HTR-8/SVneo (cell line): ENCODE measurements at places on chromosomes 3 and 15.

- no peak for DNase-seq
Measured at GRCh38 chr3:108228286-108228685, 6.1 kb upstream of the IFT57 start.

DNA sequence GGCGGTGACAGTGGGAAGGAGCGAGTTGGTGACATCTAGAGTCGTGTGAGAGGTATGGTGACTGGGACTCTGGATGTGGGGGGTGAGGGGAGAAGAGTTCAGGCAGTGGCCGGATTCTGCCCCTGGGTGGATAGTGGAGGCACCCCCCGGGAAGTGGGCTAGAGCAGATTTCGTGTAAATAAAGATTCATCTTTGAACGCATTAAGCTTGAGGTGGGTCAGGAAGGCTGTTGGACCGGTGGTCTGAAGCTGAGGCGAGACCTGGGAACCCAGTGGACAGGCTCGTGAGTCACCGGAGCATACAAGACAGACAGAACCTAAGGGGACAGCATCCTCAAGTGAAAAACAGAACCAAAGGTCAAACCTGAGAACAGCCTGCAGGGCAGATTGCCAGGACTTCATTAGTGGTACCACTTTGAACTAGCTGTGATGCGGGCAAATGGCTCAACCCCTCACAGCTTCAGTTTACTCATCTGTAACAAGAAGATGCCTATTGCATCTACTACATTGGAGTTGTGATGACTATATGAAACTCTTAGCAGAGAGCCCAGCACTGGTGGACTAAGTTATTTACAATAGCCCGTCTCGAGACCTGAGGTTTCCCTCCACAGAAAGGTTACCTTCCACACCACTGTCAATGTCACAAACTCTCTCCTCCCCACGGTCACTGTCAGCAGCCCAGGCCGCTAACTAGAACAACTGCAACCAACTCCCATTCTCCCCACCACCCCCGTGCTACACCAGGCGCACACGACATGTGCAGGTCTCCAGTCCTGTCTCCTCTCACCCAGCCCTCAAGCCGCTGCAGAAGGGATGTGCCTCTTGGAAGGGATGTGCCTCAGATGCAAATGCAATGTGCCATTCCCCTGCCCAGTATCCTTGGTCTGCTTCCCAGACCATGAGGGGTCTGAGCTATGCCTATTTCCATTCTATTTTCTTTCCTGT, 901 bp upstream of the CLN6 start:
- DNase-seq, result no peak

GRCh38 chr3:140163159-140163763, 228.3 kb downstream of the CLSTN2 start:
- DNase-seq, result no peak

DNA sequence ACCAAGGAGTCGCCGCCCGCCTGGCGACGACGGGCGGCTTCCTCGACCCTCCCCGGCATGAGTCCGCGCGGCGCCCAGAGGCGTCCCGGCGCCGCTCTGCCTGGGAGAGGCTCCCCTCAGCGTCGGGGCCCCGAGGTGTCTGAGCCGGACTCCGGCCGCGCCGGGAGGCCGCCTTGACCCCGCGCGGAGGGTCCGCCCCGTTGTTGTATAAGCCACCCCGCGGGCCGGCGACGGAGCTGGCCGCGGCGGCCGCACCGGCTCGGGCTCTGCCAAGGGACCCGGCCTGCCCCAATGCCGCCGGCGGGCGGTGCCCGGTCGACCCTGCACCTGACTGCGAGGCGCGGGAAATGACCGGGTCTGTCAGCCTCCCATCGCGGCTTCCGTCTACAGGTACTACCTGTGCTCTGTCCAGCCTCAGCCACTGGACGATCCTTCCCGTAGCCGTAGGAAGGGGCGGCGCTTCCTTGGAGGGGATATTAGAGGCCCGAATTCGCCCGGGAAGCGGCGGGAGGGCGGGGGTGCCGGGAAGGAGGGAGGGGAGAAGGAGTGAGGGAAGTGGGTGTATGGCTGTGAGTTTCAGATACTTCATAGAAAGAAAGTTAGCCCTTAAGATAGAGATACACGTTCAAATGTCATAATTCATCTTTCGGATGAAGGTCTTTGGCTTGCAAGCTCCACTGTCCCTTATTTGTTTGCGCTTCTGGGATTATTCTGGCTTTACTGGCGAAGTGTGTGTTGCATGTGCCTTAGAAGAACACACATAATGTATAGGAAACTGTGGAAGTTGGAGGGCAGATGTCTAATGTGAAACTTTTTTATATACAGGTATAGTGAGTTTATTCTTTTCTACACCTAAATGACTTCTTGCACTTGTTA, 620 bp downstream of the ABHD5 start:
- DNase-seq, result peak; percentile 45

DNA sequence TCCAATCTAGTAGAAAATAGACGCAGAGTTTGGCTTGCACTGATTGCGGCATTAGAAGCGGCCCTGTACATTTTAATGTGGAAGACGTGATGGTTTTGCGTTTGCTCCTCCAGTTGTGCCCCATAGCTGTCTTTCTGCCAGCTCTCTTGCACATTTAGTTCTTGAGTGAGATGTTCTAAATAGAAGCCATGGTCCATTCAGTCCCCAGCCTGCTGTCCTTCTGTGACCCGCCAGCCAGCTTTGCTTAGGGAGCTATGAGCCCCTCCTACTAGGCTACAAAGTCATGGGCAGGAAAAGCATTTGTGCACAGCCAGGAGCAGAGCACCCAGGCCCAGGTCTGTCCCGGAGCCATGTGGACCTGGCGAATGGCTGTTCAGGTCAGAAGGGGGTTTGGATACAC, 50.3 kb downstream of the APBA2 start:
- DNase-seq, result no peak

- no peak for DNase-seq
Measured at GRCh38 chr15:62770111-62770660, 272.4 kb upstream of the TPM1 start.

- no peak for DNase-seq
Measured at GRCh38 chr3:45921158-45922038, 21.9 kb upstream of the CXCR6 start.

- DNase-seq, result no peak
Measured at GRCh38 chr15:101464999-101465669, 24.4 kb downstream of the PCSK6 start.

DNA sequence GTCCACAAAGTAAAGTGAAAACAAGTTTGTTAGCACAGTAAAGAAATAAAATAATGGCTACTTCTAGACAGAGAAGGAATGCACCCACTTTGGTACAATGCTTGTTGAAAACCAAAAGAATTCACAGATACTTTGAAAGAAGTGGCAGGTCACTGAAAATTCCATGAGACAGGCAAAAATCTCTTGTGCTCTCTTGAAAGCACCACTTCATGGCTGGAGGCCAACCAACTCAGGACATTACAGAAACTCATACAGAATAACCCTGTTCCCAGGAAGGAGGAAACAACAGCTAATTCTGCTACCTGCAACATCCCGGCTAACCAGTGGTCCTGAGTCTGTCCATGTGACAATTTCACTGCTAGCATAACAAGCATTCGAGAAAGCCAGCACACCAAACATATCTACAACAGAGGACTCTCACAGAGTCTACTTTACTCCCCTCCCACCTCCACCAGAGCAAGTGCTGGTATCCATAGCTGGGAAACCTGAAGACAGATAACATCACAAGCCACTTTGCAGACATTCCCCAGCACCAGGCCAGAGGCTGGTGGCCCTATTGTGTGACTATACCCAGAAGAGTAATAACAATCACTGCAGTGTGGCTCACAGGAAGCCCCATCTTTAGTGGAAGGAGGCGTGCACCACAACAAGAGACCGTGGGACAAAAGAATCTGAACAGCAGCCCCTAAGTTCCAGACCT, 255.3 kb upstream of the SLITRK3 start:
- DNase-seq, result no peak

DNA sequence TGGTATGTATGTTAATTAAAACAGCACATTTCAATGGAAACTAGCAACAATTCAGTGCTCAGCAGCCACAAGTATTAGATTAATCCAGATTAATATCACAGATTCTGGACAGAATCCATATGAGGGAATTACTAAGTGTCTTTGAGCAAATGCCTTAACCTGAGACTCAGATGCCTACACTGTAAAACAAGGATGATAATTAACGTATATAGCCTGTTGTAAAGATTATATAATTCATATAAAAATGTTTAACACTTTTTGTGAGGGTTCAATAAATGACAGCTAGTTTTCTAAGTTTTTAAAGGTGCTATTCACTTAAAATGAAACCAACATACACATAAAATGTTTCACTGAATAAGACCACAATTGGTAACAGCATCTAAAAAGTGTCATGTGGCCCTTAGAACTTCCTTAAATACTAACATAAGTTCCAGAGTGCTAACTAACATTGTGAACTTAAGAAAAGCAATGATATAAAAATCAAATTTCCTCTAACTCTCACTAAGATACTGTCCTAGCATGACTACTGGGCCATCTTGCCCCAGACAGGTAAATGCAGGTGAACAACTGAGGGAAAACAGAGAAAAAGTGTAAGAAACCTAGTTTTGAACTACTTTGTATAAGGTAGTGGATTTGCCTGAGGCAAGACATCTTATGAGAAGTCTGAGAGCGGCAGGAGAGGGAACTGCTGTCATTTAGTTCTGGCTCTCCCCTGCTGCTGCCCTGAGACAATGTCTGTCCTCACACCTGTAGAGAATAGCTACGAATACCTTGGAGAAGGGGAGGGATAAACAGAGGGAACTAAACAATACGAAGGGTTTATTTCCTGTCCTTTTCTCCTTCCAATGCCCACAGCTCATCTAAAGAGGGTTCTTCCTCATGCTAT, 151.3 kb downstream of the ADAM10 start:
- no peak for DNase-seq

DNA sequence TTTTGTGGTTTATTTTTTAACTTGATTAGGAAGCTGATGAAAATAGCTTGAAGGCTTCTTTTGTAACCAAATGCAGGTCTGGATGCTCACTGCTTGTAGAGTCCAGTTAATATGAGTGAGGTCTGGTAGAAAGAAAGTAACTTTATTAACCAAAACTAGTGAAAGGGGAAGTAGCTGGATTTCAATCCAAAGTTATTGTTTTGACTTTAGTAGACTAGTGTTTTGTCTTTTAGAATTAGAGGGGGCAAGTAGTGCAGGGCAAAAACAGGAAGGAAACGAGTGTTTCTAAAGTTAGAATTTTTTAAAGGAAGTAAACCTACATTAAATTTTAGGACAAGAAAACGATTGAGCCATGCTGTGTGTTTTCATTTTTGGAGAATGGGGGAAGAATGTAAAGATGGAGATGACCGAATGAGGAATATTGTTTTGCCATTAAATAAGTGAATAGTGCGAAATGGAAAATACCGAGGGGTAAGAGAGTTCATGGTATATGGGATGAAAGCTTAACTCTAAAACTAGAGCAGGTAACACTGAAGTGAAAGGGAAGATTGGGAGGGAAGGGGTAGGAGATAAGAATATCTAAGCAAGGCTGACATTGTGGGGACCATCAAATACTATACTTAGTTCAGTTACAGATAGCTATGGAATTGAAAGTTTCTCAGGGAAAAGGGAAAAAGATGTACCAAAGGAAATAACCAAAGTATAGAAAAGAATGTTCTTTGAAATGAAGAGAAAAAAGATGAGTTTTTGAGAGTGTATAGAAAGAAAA, 40.0 kb downstream of the USP3 start:
- DNase-seq, result no peak

GRCh38 chr3:37903734-37904133, 42.1 kb downstream of the CTDSPL start:
- no peak for DNase-seq

DNA sequence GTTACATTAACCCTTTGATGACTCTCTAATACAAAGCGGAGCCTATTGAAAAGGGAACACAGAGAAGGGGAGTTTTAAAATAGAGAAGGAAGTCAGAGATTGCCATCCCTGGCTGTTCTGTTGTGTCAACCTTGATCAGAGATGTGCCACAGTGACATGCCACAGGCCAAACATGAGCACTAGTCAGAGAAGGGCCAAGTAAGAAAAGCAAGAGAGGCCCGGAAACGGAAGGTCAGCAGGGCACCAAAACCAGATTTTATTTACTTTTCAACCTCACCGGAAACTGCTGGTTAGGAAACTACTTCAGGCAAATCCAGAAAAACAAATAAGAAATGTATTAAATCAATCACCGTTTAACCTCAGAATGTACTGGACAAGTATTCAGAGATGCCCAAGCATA, 171.8 kb downstream of the ALCAM start:
- no peak for DNase-seq

DNA sequence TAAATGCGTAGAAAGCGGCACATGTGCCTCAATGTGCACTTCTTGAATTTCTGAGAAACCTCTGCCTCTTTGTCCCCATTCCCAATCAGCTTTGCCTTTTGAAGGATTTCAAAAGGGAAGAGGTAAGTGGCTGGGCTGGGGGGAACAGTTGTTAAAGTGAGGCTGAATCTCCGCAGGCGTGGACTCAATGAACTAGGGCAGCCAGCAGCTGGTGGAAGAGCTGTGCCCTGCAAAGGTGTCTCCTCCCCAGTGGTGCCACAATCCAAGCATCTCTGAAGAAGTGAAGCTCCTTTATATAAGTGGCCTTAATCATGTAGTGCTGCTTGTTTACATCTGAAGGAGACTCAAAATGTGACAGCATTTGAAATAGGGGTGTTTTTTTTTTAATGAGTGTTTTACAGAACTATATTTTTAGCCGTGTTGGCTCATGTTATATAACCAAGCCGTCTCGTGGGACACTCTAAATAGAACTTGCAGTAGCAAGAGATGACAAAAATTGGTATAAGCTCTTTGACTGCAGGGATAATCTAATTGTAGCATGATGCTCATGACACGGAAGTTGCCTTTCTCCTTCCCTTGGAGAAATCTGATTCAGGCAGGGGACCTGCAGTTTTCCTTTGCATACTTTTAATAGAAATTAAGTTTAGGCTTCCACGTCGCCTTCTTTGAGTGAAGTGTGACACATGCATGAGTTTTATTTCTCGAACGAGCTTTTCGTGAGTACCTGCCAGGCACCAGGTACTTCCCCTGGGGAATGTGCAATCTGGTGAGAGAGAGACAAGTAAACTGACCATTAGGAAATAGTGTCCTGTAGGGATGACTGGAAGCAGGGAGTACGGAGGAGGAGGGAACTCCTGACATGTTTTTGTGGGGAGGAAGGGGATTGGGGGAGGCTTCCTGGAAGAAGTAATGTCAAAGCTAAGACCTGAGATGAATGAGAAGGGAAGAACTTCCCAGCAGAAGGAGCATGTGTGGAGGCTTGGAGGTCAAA, 179.7 kb upstream of the BHLHE40 start:
- DNase-seq, result no peak

DNA sequence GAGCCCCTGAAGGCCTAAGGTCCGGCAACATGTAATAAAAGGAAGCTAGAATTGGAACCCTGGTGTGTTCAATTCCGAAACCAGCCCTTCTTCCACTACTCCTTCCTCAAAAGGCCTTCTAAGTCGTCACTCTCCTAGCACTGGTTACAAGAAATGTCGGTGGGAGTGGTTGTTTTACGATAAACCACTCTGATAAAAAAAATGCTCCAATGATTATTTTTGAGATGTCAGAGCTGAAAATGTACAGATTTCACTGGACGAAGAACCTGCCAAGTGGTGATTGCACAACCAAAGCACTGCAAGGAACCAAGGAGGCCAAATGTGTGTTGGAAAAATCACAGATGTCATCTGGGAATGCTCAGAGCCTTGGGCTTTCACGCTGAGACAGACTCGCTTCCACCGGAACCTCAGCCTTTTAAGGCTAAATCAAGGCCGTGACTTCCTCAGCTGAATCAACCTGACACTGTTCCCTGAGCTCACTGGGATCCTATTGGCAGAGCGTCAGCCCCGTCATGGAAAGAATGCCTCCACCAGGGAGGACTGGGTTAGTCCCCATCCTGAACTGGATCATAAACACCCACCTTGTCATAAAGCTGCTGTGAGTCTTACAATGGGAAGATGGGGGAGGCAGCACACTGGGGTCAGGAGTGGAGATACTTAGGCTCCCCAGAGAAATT, 108.1 kb upstream of the THBS1 start:
- DNase-seq, result no peak
